ENCODE measurements at places on chromosomes 11 and 22.

GRCh38 chr11:57638811-57639320, 10.8 kb downstream of the YPEL4 start:
- no peak for DNase-seq

GRCh38 chr22:47042861-47043496, 280.5 kb downstream of the TBC1D22A start:
- no peak for DNase-seq

GRCh38 chr11:125241104-125241503, 76.6 kb downstream of the PKNOX2 start:
- DNase-seq = no peak

DNA sequence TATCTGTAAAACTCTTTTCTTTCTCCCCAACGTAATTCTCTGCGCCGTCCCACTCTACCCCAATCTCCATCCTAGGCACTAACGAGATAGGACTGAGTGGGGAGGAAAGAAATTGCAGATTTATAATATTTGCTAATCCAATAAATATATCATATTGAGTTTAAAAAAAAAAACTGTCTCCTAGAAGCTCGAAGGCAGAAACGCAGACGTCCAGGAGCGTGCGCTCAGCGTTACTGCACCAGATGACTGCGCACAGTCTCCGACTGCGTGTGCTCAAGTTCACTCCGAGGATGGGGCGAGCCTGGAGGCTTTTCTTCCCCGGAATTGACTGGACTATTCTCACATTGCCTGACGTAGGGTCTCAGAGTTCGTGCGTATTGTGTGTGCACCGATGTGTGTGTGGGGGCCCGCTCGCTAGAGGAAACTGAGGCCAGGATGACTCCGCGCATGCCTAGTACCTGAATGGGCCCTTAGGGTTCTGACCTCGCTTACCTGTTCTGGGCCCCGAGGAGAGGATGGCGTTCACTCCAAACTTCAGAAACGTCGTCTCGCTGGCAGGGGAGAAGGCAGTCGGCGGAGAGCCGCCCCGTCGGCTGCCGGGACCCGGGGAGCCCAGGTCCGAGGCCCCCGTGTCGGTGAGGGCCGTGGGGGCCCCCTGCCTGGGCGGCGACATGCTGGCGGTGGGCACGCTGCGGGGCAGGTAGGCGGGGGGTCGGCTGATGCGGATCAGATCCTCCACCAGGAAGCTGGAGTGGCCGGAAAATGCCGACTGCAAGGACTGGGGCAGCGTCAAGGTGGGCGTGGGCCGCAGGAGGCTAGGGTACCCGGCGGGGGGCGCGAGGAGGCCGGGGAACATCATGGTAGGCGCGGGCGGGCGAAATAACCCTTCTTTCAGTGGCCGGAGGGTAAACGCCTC, 551 bp downstream of the DBX1 start:
- no peak for DNase-seq

DNA sequence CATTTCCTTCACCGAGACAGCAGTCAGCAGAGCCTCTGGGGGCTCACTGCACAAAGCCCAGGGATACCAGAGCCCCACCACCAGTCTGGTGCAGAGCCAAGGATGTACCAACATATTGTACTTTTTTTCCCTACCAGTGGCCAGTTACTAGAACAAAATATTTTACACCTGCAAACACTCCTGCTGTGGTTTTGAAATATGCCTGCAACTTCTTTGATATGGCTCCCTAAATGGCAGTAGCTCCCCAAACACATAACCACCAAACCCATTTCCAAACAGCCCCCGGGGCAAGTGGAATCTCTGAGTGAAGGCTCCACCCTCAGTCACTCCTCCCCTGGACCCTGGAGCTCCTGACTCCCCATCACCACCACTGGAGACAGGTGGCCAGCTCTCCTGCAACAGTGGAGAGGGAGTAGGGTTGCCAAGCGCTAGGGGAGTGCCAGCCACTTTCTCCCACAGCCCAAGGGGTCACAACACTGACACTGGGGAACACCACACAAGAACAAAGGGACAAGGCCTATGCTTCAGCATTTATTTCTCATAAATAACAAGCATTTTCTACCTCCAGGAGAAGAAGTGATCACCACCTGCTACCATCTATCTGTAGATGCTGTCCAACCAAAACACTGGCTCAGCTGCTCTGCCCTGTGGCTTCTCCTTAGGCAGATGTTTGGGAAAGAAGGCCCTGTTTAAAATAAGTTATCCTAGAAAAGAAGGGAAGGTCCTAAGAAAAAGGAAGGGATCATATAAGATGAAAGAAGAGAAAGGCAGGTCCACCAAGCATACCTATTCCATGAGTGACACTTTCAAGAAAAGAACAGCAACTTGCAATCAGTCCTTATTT, 15.1 kb downstream of the DGCR2 start:
- no peak for DNase-seq

GRCh38 chr11:80424012-80424695, 983.3 kb upstream of the TENM4 start:
- DNase-seq = no peak

- no peak for DNase-seq
Measured at GRCh38 chr22:41966607-41967240, 2.5 kb upstream of the SEPTIN3 start.

DNA sequence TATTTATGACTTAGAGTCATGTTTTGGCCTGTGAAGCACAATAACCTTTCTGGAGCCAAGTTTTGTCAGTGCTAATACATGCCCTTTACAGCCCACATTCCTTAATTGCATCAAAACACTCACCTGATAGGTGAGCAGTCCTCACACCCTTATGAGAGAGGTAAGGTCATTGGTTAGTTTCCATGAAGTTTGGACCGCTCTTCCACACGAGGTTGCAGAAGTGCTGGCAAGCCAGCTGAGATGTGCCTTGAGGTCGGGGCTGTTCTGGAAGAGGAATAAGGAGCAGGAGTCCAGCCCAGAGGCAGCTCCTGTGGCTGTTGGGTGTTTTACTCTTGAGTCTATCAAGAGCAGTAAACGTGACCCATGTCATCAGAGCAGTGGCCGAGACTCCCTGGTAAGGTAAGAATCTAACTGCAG, 76.3 kb downstream of the CYB5R2 start:
- DNase-seq = no peak

DNA sequence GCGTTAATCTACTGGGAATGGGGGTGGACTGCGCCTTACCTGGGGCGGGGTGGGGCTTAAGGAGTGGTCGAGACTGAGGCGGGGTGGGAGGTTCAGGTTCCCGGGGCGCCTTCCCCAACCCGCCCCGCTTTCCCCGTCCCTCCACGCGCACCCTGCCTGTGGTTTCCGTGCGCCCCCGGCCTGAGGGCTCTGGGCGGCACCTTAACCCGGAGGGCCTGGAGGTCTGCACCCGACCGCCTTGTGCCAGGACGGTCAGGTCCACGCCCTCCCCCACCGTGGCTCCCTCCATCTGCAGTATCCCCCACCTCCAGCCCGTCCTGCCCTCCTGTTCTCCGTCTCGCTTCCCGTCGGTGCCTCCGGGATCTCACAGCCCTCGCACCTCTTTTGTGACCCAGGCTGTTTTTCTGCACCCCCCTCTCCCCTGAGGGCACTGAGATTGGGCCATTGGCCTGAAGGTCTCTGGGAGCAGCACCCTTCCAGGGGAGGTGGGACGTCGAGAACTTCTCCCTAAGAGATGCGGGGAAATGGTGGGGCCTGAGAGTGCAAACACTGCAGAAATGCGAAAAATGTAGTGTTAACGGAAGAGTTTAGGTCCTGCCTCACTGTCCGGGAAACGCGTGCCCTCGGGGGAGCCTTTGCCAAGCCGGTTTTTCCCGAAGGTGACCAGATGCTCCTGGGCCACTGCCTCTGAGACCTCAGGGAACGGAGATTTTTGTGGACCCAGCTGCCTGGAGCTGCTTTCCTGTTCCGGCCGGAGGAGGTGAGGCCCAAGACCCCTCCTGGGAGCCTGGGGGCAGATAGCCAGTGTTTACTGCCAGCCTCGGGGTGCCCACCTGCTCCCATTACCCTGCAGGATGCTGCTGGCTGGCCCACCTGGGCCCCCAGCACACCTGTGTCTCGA, 1.2 kb upstream of the ASCL2 start:
- no peak for DNase-seq

DNA sequence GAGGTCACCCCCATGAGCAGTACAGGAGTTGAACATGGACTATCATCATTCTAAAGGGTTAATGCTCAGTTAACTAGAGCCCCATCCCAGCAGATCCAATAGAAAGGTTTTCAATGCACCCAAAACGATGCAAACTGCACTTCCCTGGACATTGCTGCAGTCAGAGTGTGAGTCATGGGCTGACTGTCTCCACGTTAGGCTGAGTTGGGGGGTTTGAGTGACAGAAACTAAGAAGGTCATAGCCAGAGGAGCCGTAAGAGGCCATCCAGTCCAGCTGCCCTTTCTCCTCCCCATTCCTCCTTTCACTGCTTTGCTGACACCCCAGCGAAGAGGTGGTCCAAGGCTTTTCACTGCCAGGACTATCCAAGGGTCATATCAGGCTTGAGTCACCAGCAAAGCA, 10.5 kb upstream of the OR2AT4 start:
- no peak for DNase-seq

DNA sequence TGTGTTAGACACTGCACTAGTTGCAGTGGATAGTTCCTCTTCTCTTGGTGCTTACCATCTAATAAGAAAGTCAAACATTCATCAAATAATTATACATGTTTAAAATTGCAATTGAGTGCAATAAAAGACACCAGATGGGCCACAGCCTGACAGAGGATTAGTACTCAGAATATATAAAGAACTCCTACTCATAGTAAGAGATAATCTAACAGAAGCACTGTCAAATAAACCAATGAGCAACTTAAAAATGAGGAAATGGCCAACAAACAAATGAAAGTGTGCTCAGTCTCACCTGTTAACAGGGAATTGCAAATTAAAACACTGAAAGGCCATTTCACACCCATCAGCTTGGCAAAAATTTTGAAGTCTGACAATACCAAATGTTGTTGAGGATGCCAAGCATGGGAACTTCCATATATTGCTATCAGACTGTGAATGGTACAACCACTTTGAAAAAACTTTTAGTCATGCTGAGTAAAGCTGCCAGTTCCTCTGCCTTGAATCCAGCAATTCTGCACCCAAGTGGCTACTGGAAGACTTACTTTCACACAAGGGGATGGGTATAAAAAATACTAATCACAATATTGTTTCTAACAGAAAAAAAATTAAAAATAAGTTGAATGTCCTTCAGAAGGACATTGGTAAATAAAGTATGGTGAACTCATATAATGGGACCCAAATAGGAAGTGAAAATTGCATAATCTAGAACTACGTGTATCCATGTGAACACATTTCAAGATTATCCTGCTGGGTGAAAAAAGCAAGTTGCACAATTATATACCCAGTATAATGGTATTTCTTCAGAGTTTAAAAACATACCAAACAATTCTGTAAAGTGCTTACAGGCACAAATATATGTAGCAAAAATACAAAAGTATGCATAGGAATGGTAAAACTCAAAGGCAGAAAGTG, 41.4 kb upstream of the CREB3L1 start:
- no peak for DNase-seq

DNA sequence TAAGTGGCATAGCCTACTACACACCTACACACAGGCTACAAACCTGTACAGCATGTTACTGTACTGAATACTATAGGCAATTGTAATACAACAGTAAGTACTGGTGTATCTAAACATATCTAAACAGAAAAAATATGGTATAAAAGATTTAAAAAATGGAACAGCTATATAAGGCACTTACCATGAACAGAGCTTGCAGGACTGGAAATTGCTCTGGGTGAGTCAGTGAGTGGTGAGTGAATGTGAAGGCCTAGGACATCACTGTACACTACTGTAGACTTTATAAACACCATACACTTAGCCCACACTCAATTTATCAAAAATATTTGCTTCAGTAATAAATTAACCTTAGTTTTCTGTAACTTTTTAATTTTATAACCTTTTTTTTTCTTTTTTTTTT, 24.7 kb downstream of the PAMR1 start:
- no peak for DNase-seq

GRCh38 chr22:26002456-26002855, 166.8 kb upstream of the SEZ6L start:
- DNase-seq = no peak

- no peak for DNase-seq
Measured at GRCh38 chr22:22228421-22228820, 16.2 kb upstream of the VPREB1 start.

DNA sequence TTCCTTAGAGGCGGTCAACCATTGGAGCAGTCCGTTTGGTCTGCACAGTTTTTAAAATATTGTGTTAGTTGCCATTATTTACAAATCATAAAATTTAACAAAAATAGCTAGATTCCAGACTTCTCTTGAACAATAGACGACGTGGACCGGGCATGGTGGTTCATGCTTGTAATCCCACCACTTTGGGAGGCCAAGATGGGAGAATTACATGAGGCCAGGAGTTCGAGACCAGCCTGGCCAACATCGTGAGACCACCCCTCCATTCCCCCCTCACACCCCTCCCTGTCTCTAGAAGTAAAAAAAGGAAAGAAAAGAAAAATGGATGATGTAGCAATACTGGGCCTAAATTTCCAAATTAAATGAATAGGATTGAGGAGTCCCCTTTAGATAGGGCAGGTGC, 965 bp downstream of the SLC37A2 start:
- DNase-seq = no peak

DNA sequence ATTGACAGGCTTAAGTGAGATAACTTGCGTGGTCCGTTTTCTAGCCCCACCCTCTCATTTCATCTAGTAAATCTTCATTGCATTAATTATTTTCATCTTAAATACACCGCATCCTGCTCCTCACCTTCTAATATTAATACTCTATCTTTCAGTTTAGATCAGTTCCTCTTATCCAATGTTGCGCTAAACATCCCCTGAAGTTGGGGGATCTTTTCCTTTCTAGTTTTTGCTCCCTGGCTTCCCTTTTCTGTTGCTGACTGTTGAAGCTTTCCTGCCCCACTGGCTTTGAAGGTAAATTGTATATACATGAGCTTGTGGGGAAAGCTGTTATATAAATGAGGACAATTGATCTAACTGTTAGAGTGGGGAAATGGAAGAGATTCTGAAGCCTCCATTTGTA, 7.2 kb downstream of the CAT start:
- no peak for DNase-seq

DNA sequence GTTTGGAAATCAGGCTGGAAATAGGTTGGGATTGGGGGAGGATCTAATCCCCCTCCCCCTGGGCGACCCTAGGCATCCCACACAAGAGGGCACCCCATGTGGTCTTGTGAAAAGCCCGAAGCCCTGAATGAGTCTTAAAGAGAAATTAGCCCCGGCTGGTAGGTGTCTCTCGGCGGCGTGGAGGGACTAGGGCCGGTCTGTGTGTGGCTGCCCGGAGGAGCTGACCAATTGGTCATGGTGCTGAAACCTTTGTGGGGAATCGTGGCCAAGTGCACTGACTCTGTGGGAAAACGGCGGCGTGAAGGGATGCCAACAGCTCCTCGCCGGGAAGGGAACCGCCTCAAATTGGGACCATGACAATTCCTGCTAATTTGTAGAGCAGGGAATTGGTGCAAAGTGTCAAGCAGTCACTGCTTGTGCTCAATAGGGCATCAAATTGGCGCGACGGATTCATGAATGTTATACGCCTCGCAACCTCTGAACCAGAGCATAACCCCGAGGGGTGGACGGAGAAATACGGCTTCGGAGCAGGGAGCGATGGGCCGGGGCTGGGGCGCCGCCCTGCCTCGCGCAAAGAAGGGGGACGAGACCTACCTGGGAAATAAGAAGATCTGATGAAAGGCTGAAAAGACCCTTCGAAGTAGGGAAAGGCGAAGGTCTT, 1.5 kb downstream of the DBX1 start:
- DNase-seq = peak; percentile 41

Measured in smooth muscle cell of the brain vasculature (primary cell).